Activated CD8-positive, alpha-beta T cell treated with anti-CD3 and anti-CD28 coated beads, Interleukin-2, amount 10 ng/mL, durations not matched to agents 7 days and 5 days (primary cell): ENCODE measurements at places on chromosomes 5 and 9.

DNA sequence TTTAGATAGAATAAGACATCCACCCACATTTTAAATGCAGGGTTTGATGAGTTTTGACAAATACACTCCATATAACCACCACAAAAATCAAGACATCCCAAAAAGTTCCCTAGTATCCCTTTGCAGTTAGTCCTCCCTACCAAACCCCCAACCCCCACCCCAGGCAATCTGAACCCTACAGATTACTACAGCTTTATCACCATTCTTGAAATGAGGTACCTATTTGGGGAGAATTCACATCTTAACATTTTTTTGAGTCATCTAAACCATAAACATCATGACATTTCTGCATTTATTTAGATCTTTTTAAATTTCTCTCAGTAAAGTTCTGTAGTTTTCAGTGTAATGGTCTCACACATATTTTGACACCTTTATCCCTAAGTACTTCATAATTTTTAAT lies 53.9 kb downstream of the PTBP3 start:
- no peak for DNase-seq

DNA sequence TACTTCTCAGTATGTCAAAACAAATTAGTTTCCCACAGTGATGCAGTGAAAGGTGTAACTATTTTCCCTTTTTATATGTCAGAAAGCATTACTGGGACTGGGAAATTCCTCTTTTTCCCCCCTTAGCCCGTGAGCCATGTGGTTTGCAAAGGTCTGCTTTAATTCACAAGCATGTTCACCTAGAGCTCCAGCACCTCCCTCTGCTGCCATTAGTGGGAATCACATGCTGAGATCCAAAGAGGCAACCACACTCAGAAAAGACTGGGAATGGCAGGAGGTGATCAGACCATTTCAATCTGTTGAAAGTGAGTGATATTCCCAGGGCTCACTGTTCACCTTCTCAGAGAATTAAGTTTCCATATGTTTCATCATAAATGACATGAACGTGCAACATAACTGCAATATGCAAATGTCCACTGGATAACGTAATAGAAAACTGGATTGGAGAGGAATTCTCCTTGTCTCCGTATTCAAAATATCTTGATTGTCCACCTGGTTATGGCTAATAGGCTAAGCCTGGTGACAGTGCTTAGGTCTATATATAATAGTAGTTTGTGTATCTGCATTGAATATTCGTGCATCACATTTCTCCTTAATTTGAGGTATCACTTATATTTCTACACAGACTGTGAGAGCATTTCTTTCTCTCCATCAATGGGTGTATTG lies 703.5 kb upstream of the WWC1 start:
- no peak for DNase-seq

DNA sequence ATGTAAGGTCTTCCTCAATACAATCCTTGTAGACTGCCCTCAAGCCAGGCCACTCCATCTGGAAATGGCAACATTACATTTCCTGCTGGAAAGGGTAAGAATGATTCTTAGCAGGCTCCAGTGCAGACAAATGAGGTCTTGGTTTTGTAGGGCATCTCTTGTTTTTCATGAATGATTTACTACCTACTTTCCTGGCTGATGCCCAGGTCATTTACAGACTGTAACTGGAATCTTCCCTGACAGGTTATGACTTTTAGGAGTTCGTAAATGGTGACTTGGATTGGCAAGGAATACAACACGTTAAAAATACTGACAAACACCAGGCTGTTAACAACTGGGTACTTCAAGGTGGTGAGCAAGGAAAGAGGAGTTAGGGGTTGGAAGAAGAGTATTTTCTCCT lies 510.5 kb upstream of the TNC start:
- DNase-seq: no peak

- DNase-seq: no peak
These were observed 181.2 kb downstream of the PIK3R1 start for GRCh38 chr5:68396722-68397121.

DNA sequence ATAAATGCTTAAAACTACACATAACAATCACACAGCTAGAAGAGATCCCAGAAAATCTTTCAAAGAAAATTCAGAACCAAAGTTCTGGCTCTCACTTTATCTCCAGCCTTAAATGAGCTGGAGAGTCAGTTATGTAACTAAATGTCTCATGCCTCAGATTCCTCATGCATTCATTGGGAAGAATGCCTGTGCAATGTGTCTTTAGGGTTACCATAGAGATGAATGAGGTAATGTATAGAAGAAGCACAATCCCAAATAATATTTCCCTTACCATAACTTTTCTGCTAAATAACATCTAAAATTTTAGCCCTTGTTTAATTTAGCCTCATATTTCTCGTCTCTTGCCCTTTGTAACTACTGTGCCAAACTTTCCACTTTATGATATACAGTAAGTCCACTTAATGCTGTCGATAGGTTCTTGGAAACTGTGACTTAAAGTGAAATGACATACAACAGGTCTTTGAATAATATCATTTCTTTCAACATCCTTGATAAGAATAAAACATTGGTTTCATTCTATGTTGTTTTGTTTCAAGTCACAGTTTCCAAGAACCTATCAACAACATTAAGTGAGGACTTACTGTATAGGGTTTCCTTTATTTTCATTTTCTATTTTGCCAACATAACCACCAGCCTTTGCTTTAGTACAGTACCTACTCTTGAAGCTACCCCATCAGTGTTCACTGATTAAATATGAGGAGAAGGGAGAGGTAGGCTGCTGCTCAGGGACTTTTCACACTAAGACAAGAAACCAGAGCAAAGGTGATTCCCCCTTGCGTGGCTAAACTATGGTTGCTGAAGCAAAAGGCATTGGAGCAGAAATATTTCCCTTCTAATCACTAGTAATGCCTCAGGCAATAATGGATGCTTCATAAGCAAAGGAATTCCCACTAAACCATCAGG lies 295.7 kb upstream of the PTGER4 start:
- no peak for DNase-seq

DNA sequence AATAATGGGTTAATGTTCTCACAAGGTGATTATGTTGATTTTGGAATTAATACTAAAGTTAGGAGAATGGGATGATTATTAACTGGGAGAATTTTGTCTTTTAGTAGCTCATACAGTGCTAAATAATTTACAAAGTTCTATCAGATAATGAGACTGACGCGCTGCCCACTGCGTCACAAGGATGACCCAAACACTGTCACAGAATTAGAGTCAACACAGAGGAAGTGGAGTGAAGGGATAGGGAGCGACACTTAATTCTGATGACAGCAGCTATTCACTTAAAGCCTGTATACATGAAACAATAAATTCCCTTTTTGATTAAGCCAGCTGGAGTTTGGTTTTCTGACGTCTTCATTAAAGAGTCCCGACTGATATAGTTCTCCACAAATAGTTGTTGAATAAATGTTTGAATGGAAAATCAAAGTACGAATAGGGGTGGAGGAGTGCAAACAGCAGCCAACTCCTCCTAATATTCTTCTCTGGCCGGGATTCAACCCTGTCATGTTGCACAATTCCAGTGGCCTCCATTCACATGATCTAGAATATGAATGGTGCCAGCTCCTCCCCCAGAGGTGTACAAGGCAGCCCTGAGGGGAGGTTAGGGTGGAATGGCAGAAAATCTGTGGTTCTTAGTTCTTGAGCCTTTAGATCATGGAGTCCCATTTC lies 140.3 kb downstream of the PCSK1 start:
- no peak for DNase-seq

DNA sequence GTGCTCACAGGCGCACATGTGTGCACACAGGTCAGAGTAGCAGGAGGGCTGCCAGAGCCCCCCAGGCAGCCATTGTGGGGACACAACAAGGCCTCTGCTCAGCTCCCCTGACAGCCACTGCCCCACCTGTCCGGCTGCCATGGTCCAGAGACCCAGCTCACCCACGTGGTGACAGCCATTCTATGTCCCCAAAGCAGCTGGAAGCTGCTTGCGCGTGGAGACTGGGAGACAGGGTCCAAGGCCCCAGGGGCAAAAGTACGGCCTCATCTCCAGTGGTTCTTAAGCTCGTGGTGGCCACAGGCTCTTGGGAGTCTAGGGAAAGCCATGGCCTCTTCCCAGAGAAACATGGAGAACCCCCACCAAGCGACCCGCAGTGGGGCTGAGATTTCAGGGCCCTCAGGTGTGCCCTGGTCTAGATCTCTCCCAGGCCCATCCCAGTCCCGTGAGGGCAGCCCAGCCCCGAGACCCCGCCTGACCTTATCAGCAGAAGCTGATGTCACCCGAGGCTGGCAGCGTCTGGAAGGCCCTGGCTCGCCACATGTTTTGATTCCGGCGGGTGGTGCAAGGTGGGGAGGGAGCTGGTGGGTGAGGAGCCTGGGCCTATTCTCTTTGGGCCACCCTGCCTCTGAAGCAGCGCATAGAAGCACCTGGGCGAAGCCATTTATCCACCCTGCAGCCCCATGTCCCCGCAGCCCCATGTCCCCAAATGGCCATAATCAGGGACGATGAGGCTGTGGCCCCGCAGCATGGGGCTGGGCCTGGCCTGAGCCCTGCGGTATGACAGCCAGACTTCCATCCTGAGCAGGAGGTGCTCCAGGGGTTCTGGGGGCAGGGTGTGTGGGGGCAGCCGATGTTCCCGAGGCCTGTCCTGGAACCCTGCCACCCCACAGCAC lies 31.7 kb downstream of the GLT6D1 start:
- DNase-seq: peak; percentile 9

DNA sequence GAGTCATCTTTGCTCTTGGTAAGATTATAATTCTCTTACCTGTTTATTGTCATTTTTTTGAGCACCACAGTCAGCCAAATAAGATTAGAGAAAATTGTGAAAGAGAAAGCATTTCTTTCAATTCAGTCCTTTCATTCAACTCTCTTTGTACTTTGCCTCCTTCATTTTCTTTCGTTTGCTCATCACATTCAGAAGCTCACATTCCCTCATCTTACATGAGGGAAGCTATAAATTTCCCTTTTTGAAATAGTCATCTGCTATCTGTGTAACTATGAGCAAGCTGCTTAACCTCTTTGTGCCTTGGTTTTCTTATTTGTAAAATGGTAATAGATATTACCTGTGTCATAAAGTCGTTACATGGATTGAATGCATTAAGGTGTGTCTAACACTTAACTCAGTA lies 41.4 kb downstream of the PAM start:
- no peak for DNase-seq
